Stimulated activated CD8-positive, alpha-beta memory T cell treated with anti-CD3 and anti-CD28 coated beads, Interleukin-7, amount 100 ng/mL, for 4 hours (primary cell): ENCODE measurements at places on chromosomes 4 and X.

- no peak for DNase-seq
Measured at GRCh38 chr4:180828455-180829018, 1414.7 kb upstream of the TENM3 start.

- DNase-seq, result no peak
Measured at GRCh38 chr4:79235095-79235494, 90.8 kb downstream of the NAA11 start.

GRCh38 chr4:15385928-15386327 is 41.9 kb upstream of the C1QTNF7 start:
- DNase-seq, result no peak

DNA sequence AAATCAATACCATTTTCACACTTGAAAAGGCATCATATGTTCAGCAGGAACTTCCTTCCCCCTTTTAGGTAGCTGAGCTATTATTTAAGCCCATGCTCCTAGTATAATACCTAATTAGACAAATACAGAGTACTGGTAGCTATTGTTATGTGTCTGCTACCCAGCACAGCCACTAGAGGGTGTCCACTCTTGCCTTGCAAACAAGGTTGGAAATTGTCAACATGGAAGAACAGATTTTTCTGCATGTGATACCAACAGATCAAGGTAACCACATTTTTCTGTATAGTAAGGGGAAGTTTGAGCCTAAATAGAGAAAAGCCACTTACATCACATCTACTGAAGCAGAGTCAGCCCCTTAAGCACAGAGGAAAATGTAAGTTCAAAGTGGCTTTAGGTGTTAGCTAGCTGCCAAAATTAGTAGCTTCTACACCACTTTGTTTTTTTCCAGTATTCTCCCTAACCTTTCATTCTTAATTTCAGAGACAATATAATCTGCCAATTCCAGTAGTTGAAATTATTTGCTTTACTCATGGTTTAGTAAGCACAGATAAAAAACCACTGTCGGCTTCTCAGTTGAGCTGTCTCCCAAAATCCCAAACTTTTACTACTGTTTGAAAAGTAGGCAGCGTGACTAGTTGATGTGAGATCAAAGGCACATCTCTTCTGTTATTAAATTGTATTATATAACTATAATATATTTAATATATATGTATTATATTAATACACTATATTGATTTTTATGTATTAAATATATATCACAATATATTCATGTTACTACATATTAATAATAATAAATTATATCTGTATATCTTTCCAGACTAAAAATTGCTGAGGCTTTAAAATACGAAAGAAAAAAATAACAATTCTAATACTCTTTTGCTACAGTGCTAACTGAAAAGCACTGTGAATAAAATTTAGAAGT is 38.2 kb downstream of the EDNRA start:
- peak; percentile 5 for DNase-seq

DNA sequence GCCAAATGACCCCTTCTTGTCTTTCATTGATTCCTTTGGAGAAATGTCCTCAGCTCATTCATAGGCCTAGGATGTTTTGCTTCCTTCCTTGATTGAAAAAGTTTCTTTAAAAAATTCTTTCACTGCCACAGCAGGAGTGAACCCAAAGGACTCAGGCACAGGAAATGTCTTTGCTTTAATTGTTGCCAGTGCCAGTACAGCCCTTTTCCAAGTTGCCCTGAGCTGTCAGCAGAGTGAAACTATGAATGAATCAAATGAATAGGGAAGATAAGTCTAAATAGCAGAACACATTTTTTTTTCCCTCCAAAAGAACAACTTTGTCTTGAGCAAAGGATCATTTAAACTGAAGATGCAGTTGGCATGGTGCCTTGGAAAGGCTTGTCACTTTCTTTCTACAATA is 63.8 kb upstream of the SLC4A4 start:
- DNase-seq, result no peak

DNA sequence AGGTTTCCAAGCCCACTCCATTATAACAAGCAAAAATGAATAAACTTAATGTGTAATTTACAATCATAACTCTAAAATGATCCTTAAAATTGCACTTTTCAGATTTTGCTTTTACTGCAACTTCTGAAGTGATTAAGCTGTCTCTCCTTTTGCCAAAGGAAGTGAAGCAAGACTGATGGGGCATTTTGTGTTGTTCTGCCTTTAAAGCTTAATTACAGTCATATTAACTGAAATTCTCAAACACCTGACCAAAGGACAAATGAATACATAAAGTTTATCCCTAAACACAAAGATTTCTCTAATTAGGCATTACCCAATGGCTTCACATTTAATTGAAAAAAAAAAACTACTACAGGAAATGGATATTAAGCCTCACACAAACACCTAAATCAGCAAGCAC is 101.8 kb downstream of the ATP11C start:
- DNase-seq, result no peak

DNA sequence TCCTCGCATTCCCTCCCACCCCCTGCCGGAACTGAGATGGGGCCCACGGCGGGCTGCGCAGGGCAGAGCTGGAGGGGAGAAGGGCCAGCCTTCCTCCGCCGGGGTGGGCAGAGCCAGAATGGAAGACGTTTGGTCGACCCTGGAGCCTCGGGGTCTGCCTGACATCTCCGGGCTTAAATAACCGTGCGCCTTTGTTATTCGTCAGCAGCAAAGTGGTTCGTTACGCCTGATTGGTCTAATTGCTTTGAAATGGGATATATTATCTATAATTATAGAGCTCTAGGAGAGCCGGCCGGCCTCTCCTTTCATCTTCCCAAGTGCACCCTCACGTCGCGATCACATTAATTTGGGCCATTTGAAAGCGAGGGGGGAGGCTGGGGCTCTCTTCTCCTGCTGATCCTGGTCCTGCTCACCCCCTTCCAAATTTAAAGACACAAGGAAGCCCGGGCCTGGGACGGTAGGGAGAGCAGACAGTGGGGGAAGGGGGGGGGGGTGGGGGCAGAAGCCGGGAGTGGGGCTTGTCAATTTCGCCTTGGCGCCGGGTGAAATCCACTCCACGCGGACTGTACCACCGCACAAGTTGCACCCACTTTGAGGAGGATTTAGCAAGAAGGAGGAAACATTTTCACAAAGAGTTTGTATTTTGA is 4.7 kb upstream of the MSX1 start:
- no peak for DNase-seq

DNA sequence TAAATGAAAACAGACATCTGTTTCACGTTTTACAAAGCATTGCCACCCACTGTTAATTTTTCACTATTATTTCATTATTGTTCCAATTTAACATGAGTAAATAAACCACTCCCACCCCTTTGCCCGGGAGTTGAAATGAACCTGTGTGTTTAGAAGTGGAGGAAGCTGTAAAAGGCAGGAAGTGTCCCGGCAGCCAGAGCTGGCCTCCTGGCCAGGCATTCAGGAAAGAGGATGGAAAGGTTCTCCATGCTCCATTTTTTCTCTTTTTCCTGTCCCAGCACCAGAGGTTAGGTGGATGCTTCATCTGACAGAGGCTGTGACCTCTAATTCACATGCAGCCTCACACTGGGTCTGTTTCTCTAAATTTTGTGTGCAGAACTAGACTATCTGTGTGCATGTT is 55.5 kb upstream of the LNX1 start:
- DNase-seq, result no peak

DNA sequence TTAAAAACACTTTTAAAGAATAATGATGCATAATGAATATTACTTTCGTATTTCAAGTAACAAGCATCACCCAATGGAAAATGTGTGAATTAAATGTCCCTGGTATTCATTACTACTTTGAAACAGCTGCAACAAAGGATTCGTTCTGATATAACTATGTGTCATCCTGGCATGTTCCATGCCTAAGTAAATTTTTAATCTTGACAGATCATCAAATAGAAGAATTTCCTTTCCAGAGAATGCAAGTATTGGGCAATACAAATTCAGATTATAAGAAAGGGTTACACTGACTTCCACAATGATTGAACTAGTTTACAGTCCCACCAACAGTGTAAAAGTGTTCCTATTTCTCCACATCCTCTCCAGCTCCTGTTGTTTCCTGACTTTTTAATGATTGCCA is 105.3 kb downstream of the SPCS3 start:
- no peak for DNase-seq

GRCh38 chr4:84531689-84532088 is 32.6 kb upstream of the NKX6-1 start:
- no peak for DNase-seq

GRCh38 chr4:158597879-158598596 is 73.6 kb downstream of the C4orf46 start:
- DNase-seq, result no peak

DNA sequence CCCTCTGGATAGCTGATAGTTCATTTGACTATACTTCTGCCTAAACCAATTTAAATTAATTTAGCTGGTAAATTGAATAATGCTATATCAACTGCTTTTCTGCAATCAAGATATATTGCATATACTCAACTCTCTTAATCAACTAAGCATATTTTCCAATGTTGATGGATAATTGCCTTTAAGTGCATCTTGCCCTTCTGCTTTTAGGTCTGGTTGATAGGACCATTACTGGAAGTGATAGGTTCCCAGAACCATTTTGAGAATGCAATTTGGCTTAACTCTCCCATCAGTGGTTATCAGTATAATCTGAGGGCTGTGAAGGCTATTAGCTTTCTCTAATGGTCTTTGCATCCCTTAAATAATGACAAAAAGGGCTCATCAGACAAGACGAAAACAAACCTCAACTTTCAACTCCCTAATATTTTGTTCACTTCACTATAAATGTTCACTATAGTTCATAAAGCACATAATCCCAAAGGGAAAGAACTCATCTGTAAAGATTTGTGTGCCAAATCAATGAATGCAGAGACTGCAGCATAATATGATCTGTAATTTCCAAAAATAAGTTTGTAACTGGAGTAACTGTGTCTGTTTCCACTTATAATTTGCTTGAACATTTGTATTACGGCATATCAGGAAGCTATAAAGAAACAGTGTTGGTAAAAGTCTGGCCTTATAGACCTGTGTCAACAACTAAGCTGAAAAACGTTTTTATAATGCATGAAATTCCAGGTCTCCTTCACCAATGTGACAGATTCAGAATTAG is 273.6 kb downstream of the FBXO8 start:
- no peak for DNase-seq

DNA sequence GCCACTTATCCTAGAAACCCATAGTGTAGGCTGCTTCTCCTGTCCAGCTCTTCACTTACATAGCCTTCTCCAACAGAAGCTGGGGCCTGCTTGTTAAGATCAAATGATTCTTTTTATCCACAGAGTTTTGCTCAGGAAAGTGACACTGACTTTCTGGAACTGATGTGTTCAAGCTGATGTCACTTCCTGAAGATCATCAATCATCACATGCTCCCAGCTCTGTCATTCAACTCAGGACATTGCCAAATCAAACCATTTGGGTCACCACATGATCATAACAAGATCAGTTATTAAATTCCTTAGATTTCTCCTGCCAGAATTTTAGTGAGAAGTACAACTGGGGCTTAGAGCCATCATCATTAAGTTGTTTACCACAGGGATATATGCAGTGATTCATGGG is 39.4 kb downstream of the GLRA3 start:
- no peak for DNase-seq

- no peak for DNase-seq
Measured at GRCh38 chr4:98773638-98774037, 115.2 kb upstream of the TSPAN5 start.

DNA sequence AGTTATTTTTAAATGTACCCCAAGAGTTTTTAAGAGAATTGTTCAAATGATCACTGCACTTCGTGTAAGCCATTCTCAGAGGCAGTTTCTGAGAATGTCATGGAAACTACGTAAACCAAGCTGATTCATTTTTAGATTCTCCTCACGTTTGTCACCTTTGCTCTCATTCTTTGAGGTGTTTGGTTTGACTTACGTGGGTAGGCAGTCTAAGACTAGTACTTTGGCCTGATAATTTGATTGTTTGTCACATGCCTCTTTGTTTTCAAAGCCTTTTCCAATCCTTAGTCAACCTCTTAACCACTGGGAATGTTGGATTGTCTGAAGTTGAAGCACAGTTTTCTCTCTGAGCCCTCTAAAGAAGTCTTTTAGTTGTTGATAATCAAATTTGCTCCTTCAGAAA is 10.5 kb downstream of the SEPTIN11 start:
- no peak for DNase-seq

DNA sequence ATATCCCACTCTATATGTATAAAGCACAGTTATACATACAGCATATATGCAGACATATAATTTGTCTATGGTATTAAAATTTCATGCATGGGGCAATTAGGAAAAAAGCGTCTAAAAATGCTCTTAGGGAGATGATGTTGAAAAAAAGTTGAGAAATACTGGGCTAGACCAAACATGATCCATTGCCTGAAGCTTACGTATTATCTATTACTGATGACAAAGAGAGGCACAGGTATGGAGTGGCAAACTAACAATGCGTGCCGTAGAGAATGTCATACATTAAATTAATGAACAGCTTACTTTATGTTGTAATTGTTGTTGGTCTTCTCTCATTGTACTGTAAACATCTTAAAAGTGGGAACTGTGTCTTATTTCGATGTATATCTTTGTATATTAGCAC is 13.9 kb downstream of the RHOH start:
- no peak for DNase-seq

DNA sequence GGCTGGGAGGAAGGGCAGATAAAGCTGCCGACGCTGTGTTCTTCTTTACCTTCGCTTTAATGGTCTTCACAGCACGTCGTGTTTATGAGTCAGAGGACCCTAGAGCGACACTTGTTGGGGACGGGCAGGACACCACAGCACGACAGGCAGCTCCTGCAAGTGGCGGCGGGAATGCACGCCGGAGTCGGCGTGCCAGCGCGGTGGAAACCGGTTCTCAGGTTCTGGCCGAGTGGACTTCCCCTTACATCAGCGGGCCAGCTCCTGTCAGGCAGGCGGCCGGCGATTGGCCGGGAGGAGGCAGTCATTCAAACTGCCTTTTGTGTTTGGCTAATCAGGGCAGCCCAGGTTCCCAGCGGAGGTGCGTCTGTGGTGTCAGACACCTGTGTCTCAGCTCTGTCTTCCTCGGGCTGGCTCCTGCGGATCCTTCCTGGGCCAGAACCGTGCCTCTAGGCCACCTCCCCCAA is 150.9 kb downstream of the SHROOM3 start:
- no peak for DNase-seq

DNA sequence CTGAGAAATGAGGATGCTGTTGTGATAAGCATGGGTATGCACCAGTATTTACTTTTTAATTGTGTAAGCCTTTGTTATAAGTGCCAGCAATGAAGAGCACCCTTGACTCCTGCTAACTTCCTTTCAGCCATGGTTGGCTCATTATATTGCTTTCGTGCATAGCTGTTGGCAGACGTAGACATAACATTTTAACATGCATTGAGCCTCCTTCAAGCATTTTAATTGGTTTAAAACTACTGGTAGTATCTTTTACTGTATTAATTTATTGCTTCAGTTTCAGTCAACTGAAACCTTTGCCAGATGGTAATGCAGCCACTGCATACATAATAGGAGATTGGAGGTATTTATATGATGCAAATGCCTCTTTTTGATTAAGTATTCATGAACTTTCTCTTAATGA is 1285.4 kb downstream of the PCDH18 start:
- no peak for DNase-seq

DNA sequence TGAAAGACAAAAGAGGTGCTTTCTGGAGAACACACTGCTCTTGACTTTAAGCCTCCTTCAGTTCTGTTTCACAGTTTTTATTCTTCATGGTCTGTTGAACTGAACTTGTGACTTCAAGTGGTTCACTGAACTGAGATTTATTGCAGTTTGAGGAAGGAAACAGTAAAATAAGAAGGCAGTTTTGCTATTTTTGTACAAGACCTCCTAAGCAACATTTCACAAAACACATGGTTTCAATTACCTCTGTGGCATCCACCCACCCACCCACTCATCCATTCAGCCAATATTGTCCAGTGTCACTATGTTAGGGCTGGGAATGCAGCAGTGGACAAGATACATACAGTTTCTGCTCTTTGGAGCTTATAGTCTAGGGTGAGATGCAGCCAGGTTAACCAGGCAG is 131.3 kb downstream of the IL1RAPL2 start:
- DNase-seq, result no peak

- no peak for DNase-seq
Measured at GRCh38 chrX:109049416-109049815, 313.1 kb upstream of the IRS4 start.
